ENCODE measurements at places on chromosomes 2 and 18. TPM values are rescaled to one million over a fixed set of nuclear protein-coding genes. Genes with fewer than 3 reads are reported as not detected.

The CNDP1 gene
- not detected for total RNA-seq

The CDH2 gene
- 0.37 TPM for total RNA-seq

The MRO gene
- not detected for total RNA-seq

GRCh38 chr2:136072621-136073020 is 45.3 kb downstream of the CXCR4 start:
- DNase-seq = no peak

- DNase-seq = no peak
Observed at GRCh38 chr2:19893520-19894133, 8.2 kb downstream of the TTC32 start.

DNA sequence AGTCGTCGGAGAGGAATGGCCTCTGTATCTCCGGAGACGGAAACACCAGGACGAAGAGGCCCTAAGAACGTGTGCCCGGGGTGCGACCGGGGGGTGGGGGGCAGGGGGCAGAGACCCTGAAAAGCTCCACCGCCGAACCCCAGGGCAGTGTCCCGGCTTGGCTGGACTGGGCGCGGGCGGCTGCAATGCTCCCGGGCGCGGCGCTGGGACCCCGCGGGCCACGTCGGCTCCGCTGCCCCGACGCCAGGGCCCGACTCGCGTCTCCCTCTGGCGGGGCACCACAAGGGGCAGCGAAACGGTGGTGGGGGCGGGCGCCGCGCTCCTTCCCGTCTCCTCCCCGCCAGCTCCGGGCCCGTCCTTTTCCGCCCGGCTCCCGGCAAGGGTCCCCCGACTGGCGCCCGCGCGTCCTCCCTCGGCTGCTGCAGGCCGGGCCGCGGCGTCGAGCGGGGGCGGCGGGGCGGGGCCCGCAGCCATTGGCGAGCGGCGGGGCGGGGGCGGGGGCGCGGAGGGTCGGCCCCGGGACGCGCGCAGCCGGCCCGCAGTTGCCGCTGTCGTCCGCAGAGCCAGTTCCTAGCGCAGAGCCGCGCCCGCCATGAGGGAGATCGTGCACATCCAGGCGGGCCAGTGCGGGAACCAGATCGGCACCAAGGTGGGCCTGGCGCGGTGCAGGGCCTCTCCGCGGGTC is at the start of gene TUBB6:
TUBB6 (plus strand) TSS at position 541 of the 685 bp plus-strand sequence; CDS start at position 593, 52 bp downstream.
- peak; percentile 74 for DNase-seq

DNA sequence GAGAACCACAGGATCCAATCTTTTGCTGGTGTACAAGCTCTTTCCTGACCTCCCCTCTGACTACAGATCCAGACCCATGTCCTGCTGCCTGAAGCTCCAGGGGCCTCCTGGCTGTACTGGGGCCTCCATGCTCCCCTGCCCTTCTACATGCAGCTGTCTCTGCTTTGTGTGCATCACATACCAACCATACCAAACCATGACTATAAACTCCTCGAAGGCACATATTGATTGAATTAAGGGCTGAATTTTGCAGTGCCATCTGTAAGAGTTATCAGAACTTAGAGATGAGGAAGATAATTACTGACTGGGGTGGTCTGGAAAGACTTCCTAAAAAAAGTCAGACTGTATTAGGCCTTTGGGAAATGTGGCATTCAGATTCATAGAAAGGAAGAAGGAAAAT is 139.9 kb upstream of the CXCR4 start:
- no peak for DNase-seq

DNA sequence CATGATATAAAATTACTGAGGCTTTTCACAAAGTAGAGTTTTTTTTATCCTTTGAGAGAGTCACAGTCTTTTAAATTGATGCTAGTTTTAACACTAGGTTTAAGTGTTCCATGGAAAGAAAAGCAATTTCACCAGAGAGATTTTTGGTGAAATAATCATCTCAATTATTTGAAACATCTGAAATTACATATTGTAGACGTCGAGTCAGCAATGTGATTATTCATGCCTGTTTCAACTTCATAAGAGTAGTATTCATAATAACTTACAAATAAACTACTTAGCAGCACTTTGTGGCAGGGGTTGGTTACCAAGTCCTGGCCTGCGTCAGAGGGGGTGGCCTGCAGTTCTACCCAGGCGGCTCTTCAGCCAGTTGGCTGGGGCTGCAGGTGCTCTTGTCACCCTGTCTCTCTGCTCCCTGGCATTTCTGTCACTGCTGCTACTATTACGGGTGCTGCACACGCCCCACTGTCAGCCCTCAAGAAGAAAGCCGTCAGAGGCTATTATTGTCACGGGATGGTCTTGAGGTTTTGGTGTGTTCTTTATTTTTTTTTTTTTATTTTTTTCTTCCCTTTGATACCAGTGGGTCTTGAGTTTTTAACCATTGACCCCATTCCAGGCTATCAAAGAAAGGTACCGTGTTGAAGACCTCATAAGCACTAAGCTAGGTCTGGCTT is 50.4 kb downstream of the MALT1 start:
- DNase-seq = no peak

- no peak for DNase-seq
Observed at GRCh38 chr2:172440795-172441194, 13.4 kb downstream of the ITGA6 start.

DNA sequence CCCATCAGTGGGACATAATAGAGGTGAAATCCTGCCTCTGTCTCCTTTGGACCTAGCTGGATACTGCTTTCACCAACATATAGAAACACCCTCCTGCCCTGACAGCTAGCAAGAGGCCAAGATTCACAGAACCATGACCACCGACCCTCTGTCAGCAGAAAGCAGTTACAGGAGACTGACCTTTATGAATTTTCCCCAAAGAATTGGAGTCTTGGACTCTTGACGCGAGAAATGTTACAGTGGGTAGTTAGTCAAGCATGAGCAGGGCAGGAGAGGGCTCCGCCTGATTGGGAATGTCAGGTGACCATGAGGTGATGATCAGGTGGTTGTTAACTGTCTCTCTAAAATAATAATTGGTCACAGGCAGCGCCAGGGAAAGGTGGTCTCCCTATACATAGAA is 1002.3 kb downstream of the TDRD15 start:
- no peak for DNase-seq

DNA sequence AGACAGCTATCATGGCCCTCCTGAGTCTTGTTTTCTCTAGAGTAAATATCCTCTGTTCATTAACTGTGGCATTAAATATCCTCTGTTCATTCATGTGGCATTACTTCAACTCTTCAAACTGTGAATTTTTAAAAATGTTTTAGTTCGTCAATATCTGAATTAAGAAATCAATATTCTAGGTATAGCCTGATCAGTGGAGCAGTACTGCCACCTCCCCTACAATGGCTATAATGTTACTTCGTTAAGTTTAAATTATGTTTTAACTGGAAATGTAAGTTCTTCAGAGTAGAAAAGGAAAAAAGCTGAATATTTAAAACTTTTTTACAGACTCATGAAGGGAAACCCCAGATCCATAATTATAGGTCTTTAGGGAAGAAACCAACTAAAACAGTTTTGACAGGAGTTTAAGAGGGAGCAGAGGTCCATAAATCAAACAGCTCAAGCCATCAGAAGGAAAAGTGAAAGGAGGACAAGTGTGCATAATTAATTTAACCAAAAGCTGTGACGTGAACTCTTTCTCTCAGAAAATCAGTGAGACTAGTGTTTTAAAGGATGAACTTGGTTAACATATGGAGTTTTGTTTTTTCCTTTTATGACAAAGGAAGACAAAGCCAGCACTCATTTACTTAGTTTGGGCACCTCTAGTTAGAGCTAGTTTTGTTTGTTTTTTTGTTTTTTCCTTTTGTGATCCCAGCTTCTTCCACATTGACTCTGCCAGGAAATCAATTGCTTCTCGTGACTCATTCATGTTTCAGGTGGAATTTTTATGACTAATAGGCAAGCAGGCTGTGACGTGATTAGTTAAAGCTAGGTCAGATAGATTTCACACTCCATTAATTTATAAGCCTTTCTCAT is 44.9 kb downstream of the RBBP8 start:
- DNase-seq = no peak

DNA sequence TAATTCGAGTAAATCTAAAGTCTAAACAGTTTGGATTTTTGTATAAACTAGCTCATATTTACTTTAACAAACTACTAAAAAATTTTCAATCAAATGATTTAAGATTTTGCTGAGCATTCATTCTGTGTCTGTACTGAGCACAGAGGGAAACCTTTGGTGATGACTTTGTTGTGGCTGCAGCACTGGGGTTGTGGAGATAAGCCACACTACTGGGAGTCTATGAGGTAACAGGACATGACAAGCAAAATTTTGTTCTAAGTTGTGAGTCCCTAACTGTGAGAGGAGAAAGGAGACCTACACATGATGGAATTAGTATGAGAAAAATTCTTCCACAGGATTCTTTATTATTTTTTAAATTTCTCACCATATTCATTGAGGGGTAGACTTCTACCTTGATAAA is 933.7 kb upstream of the LRATD1 start:
- DNase-seq = no peak

DNA sequence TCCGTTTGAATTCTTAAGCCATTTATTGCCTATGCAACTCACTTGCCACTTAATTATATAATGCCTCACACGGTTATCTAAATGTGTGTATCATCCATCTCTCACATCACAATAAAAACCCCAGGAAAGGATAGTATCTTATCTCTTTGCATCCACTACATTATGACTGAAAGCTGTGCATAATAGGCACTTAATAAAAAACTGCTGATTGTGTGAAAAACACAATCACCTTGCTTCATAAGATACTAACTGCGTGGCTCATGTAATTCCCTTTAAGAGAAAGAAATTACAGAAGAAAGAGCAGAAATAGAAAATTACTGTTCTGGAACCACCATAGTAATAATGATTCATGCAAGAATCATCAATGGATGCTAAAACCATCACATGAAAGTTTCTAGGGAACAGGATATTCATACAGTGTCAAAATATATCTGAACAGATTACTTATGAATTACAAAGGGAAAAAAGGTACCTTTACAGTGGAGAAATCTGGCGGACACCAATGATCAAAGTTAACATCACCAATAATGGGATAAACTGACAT is 29.3 kb downstream of the CUL3 start:
- DNase-seq = no peak

DNA sequence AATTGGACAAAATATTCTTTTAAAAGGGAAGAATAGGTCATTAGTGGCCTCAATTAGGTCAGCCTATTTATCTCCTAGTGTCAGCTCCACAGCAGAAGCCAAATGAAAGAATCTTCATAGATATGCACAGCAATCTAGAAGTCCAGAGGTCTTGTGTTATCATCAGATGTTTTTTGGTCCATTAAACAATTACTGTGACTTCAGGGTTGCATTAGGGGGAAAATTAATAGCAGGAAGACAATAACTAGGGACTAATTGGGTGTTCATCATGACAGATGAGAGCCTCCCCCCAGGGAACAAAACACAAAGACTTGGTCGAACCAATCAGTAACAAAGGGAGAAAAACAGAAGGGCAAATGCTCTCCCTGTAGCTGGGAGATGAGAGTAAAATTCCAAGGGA is 264.7 kb downstream of the PTH2R start:
- DNase-seq = no peak

DNA sequence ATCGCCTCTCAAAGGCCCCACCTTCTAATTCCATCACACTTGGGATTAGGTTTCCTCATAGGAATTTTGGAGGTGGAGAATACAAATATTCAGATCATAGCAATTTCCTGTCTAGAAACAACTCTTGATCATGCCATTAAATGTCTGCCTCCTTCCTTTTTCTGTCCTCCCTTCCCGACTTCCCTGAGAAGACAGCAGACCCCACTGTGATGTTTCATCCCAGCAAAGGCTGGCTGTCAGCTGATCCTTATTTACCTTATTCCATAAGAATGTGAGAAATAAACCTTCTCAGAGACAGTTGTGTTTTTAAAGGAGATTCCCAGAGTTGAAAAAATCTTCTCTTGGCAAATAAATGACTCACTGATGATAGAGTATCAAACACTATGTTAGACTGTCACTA is 133.9 kb downstream of the TDRD15 start:
- no peak for DNase-seq

- no peak for DNase-seq
Observed at GRCh38 chr2:207920721-207921120, 104.6 kb downstream of the PLEKHM3 start.

DNA sequence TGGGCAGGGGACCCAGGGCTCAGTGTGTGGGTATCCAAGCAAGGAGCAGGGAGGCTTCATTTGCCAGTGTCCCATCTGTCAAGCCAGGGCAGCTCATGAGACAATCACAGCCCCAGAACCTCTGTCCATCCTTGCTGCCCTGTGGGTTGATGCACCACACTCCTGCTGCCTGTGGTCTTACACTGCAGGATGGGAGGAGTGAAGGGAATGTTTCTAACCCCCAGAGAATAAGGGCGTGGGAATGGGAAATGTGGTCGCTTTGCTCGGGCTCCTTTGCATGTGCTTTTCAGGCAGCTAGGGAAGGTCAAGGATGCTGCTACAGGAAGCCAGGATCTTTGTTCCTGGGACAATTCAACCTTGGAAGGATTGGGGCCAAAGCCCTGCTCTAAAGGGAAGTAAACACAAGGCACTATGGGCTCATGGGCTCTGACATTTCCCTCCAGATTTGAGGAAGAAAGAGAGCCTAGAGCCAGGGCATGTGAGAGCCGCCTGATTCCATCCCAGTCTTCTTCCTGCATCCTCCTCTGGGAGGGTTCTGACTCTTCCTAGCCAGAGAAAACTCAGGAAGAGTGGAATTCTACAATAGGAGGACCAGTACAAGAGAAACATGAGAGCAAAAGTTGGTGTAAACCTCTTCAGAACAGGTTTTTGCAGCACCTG is 18.8 kb upstream of the MAP3K20 start:
- no peak for DNase-seq

Measured in activated naive CD8-positive, alpha-beta T cell treated with anti-CD3 and anti-CD28 coated beads for 36 hours (primary cell).